ENCODE measurements at places on chromosomes 12 and 14.
A peak's percentile ranks its signal among the peaks of the same experiment; 100 is the strongest.

DNA sequence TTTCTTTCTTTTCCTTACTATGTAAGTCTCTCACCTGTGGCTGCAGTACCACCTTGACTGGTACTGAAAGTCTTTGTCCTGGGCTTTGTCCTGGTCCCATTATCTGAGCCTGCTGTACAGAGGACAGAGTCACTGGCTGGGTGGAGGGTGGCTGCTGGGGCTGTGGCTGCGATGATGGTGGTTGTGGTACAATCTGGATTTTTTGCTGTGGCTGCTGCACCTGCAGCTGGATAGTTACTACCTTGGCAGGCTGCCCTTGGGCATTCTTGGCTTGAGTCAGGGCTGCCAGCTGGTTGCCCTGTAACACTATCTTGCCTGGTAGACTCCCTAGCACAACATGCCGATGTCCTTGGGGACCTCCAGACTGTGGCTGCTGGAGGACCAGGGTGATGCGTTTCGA is 27.0 kb downstream of the CHD8 start:
- no peak overlapping the region for H3K27ac ChIP-seq
- no peaks in the 10 kb centered on the region for H3K27me3 ChIP-seq
- no peak overlapping the region for H3K4me3 ChIP-seq
- peaks cover 79% of the 10 kb centered on the region for H3K36me3 ChIP-seq
- peaks cover 9% of the 10 kb centered on the region for H3K4me1 ChIP-seq

DNA sequence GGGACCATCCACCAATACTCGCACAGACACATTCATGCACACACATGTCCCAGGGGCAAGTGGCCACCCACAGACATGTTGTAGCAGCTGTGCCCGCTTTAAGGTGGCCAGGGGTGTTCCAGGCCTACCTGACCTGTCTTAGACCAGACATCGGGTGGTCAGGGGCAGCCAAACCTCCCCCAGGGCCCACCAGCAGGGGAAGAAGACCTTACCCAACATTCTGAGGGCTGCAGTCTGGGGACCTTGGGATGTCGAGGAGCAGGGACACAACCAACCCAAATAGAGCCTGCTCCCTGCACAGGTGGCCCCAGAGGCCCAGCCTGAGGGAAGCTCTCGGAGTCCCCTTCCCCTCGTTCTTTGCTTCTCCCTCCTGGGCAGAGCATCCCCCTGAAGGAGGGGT is 1.7 kb upstream of the TMEM119 start:
- H3K27ac ChIP-seq: no peak overlapping the region
- no peaks in the 10 kb centered on the region for H3K36me3 ChIP-seq
- DNase-seq: no peak

GRCh38 chr14:95519699-95520098 is 3.2 kb upstream of the SYNE3 start:
- no peaks in the 10 kb centered on the region for H3K27me3 ChIP-seq
- peak overlapping the region; percentile 98 for H3K27ac ChIP-seq
- H3K4me3 ChIP-seq: peak overlapping the region; percentile 65
- H3K36me3 ChIP-seq: peaks cover 8% of the 10 kb centered on the region

DNA sequence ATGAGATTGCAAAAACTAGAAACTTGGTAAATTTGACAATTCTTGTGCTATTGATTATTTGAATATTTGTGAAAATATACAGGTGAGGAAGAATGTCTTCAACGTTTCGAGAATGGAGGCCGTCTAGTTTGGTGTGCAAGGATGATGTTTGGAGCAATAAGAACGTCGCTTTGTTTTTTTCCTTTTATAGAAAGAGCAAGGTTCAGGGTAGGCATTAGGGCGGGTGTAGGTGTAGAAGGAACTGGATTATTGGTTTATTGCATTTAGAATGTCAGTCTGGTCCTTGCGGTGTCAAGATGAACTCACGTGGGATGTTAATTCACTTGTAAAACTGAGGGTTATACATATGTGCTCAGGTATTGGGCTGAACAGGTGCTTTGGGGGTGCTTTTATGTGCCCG is 1.1 kb downstream of the RPS26 start:
- no peaks in the 10 kb centered on the region for H3K27me3 ChIP-seq
- H3K36me3 ChIP-seq: peaks cover 56% of the 10 kb centered on the region
- peaks cover 40% of the 10 kb centered on the region for H3K4me1 ChIP-seq
- H3K27ac ChIP-seq: peak overlapping the region; percentile 93
- H3K4me3 ChIP-seq: peak overlapping the region; percentile 95

DNA sequence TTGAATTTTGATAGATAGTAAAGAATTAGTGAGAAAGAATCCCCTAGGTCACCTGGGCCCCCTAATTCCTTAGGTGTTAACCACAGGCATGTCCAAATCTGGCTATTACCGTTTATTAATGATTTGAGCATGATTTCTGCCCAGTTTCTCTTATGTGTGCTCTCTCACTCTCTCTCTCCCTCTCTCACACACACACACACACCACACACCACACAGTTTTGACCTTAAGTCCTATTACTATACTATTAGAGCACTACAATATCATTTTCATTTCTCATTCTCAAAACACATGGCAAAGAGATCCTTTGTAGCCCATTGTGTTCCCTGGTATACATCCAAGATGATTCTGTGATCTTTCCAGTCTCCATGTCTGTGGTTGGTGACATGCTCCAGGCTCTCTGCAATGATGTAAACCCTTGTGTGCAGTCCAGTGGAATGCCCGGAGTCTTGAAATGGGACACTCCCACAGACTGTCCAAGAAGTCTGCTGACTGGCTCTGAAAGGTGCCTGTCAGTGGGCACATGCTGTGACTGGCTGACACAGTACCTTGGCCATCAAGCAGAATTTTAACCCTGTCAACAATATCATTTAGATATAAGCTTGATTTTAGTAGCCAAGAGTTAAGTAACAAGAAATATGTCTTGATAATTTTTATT is 96.2 kb downstream of the FIGNL2 start:
- no peak for DNase-seq
- H3K4me3 ChIP-seq: no peak overlapping the region
- no peaks in the 10 kb centered on the region for H3K36me3 ChIP-seq

GRCh38 chr12:131509701-131510100 is 201.2 kb upstream of the SFSWAP start:
- H3K36me3 ChIP-seq: no peaks in the 10 kb centered on the region
- peaks cover 4% of the 10 kb centered on the region for H3K27me3 ChIP-seq
- DNase-seq: no peak
- peaks cover 14% of the 10 kb centered on the region for H3K4me1 ChIP-seq
- H3K27ac ChIP-seq: no peak overlapping the region
- no peak overlapping the region for H3K4me3 ChIP-seq

DNA sequence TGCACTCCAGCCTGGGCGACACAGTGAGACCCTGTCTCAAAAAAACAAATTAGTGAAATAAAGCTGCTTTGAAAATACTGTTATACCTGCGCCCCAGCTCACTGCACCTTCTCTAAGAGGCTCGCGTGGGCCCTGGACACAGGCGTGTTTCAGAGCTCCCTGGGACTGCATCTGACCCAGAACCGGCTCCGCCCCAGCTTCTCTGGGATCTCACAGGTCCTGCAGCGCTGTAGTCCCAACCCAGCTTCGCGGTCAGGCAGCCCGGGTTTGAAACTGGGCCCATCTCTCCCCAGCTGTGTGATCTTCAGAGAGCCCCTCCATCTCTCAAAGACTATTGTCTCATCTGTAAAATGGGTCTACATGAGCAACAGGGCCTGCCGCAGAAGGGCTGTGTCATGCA is 7.5 kb downstream of the RIMBP2 start:
- no peak overlapping the region for H3K4me3 ChIP-seq
- no peaks in the 10 kb centered on the region for H3K36me3 ChIP-seq
- no peak for DNase-seq
- H3K27ac ChIP-seq: no peak overlapping the region
- peaks cover 13% of the 10 kb centered on the region for H3K27me3 ChIP-seq

DNA sequence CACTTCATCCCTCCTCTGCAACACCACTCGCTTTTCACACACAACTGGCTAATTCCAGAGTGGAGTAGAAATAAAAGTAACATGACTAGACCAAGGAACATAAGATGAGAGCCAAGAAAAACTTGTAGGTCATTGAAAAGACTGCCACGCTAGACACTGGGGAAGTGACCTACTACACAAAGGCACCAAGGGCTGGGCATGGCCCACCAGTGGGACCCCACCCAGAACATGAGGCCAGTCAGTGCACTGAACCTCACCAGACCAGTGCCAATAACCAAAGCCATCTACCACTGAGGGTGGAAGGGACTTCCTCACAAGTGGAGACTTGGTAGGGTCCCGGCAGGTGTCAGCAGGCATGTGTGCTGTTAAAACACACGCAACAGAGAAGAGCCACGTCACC is 19.7 kb downstream of the FBLN5 start:
- no peaks in the 10 kb centered on the region for H3K4me1 ChIP-seq
- H3K27me3 ChIP-seq: no peaks in the 10 kb centered on the region
- no peaks in the 10 kb centered on the region for H3K36me3 ChIP-seq
- H3K4me3 ChIP-seq: no peak overlapping the region

DNA sequence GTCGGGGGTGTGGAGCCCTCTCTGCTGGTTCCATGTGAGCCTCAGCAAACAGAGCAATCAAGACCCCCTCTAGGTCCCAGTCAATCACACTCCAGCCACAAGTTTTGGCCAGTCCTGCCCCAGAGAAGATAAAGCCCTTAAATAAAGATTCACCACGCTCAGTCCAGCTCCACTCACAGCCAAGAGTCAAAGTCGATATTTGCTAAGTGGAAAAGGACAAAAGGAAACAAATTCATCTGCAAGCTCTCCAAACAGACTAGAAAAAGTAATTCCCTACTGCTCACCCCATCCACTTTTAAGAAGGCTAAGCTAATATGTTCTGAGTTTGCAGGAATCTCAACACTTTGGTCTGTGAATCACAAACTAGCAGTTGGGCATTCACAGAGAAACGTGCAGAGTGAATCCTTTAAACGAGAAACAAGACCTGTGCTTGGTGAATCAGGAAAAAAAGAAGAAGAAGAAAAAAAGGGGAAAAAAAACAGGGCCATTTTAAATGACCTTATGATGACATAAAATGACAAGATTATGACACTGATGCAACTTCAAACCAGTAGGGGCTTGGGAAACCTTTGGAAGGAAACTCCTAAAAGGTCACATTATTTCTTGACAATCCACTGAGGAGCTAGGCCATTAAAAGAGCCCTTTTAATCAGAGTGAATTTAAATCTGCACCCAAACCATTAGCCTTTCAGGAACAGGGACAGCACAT is 41.8 kb upstream of the FOXN3 start:
- peaks cover 8% of the 10 kb centered on the region for H3K36me3 ChIP-seq
- no peak overlapping the region for H3K4me3 ChIP-seq
- peaks cover 13% of the 10 kb centered on the region for H3K4me1 ChIP-seq
- H3K27ac ChIP-seq: no peak overlapping the region

GRCh38 chr12:6471989-6472360 is 1.5 kb upstream of the VAMP1 start:
- peaks cover 38% of the 10 kb centered on the region for H3K4me1 ChIP-seq
- H3K27me3 ChIP-seq: no peaks in the 10 kb centered on the region
- peak overlapping the region; percentile 86 for H3K27ac ChIP-seq
- peaks cover 29% of the 10 kb centered on the region for H3K36me3 ChIP-seq
- no peak for DNase-seq
- no peak overlapping the region for H3K4me3 ChIP-seq

GRCh38 chr12:123519141-123520001 is 14.1 kb downstream of the RILPL1 start:
- no peaks in the 10 kb centered on the region for H3K36me3 ChIP-seq
- no peaks in the 10 kb centered on the region for H3K27me3 ChIP-seq
- no peak overlapping the region for H3K4me3 ChIP-seq
- H3K4me1 ChIP-seq: peaks cover 2% of the 10 kb centered on the region
- no peak for DNase-seq

GRCh38 chr12:131087302-131087818 is 133.7 kb downstream of the ADGRD1 start:
- DNase-seq: no peak
- no peak overlapping the region for H3K4me3 ChIP-seq
- no peaks in the 10 kb centered on the region for H3K36me3 ChIP-seq
- H3K4me1 ChIP-seq: peaks cover 19% of the 10 kb centered on the region
- H3K27me3 ChIP-seq: peaks cover 6% of the 10 kb centered on the region
- H3K27ac ChIP-seq: no peak overlapping the region

DNA sequence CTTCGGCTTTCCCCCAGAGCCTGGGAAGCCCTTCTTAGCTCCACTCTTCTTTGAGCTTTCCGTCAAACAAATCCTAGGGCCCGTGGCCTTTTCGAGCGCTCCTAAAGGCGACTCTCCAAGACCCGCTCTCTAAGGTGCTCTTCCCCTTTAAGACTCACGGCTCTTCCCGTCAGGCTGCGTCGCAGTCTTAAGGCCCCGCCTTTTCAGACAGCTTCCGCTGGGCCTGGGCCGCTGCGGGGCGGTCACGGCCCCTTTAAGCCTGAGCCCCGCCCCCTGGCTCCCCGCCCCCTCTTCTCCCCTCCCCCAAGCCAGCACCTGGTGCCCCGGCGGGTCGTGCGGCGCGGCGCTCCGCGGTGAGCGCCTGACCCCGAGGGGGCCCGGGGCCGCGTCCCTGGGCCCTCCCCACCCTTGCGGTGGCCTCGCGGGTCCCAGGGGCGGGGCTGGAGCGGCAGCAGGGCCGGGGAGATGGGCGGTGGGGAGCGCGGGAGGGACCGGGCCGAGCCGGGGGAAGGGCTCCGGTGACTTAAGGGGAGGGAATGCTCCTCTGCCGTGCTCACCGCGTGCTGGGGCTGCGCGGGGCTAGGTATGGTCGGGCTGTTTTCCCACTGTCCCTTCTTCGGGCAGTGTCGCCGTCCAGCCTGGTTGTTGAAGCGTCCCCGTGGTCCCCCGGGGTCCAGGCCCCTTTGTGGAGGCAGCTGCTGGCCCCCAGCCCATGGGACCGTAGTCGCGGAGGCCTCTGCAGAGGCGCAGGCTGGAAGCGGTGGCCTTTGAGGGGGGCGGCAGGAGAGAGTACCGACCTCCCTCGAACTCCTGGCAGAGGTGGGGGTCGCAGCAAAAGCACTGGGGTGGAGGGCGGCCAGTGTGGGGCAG is at the start of gene PEX5:
PEX5 (plus strand) TSS at position 289 of the 870 bp plus-strand sequence. CDS start 692 bp downstream, outside the sequence.
- peaks cover 20% of the 10 kb centered on the region for H3K36me3 ChIP-seq
- H3K4me3 ChIP-seq: peak within 1 kb of the TSS; percentile 90
- no peaks in the 10 kb centered on the region for H3K27me3 ChIP-seq
- peak within 1 kb of the TSS; percentile 96 for H3K27ac ChIP-seq

GRCh38 chr14:85087201-85087600 is 442.7 kb upstream of the FLRT2 start:
- no peaks in the 10 kb centered on the region for H3K4me1 ChIP-seq
- no peaks in the 10 kb centered on the region for H3K36me3 ChIP-seq
- H3K4me3 ChIP-seq: no peak overlapping the region
- DNase-seq: no peak

GRCh38 chr12:112559784-112560183 is 141.0 kb downstream of the PTPN11 start:
- H3K27me3 ChIP-seq: peaks cover 2% of the 10 kb centered on the region
- no peak overlapping the region for H3K27ac ChIP-seq
- no peaks in the 10 kb centered on the region for H3K36me3 ChIP-seq
- no peaks in the 10 kb centered on the region for H3K4me1 ChIP-seq

GRCh38 chr12:131166717-131167116 is 213.0 kb downstream of the ADGRD1 start:
- peaks cover 7% of the 10 kb centered on the region for H3K27me3 ChIP-seq
- H3K4me3 ChIP-seq: no peak overlapping the region
- H3K4me1 ChIP-seq: no peaks in the 10 kb centered on the region
- H3K27ac ChIP-seq: no peak overlapping the region
- no peaks in the 10 kb centered on the region for H3K36me3 ChIP-seq

DNA sequence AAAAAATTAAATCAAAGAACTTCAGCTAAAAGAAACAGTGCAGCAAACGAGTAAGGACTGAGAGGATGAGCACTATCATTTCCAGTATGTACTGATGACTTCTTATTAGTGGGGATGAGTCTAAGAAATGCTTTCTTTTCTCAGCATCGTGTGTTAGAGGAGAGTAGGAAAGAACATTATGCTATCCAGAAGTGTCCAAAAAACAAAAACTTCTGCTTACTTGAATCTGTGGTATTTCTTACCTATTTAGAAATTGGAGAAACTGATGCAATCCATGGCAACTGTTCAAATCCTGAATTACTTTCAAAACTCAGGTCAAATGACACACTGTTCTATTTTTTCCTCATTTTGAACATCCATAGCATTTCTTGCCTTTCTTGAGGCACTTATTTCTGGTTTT is 23.7 kb downstream of the ABCD2 start:
- peaks cover 48% of the 10 kb centered on the region for H3K36me3 ChIP-seq
- H3K27ac ChIP-seq: peak overlapping the region; percentile 59
- no peak for DNase-seq
- H3K27me3 ChIP-seq: no peaks in the 10 kb centered on the region
